NCI-H2029 treated with DMSO at 0.1 percent for 48 hours (cell line): ENCODE measurements at places on chromosomes 6 and 20.

GRCh38 chr20:59902470-59902869 is 31.0 kb downstream of the SYCP2 start:
- DNase-seq, result no peak

- no peak for DNase-seq
These were observed 310.7 kb upstream of the PREP start for GRCh38 chr6:105713474-105714118.

GRCh38 chr20:34104059-34104458 is 8.0 kb downstream of the EIF2S2 start:
- no peak for DNase-seq

DNA sequence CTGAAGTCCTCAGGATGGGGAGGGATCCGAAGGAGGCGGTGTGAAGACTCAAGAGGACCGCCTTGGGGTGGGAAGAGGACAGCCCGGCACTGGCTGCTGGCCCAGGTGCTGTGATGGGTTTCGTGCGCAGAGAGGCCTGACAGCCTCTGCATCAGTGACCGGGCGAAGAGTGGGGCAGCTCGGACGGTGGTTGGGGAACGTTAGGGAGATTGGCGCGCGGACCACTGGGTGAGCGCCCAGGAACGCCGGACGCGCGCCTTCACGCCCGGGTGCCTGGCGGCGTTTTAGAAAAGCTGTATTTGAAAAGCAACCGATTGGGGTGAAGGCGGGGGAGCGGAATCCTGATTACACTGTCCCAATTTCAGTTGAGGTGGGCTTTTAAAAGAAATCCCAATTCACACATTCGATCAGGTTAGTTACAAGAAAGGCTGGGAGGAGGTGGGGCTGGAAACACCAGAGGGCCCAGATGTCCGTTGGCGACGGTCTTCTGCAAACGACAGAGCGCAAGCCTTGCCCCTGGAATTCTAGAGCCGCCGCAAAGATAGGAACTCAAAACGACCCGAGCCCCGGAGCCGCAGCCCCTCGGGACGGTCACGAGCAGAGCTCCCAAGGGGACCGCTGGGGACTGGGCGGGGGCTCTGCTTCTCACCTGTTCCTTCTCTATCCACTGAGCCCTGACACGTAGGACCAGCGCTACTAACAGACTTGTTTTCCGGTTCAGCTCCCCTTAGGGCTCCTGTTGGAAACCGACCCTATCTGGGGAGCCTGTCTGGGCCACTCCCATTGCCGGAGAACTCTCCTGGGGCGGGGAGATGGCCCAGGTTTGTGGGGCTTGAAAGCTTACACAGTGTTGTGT is 8.5 kb upstream of the TRIM40 start:
- no peak for DNase-seq

DNA sequence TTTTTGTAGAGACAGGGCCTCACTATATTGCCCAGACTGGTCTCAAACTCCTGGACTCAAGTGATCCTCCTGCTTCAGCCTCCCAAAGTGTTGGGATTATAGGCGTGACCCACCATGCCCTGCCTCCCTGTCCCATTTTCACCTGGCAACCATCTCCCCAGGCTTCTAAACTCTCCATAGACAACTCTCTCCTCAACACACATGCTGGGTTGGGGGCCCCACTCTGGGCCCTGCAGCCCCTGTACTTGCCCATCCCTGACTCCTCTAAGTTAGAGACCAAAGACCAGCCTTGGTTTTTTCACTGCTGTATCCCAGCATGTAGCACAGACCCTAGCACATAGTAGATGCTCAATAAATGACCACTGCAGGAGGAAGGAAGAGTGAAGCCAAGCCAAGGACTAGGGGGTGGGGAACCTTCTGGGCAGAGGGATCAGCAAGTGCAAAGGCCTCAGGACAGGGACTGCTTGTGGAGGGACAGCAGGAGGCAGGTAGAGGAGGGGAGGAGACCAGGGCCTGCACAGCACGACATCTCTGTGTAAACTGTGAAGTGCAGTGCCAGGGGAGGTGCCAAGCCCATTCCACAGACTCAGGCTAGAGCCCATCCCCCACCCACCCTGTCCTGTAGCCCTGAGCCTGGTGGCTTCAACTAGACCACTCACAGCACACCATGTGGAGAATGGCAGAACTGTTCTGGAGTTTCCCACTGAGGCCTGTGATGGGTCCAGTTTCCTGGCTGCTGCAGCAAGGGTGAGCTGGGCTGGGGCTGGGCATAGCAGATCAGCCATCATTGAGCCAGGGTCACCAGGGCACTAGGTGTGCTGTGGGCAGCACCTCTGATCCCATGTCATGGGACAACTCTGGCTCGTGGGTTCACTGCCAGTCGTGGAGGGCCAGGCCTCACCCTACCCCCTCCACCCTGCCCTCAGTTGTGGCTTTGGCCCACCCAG is 3.4 kb upstream of the SRC start:
- DNase-seq, result no peak

- DNase-seq, result no peak
These were observed 90.8 kb upstream of the AFDN start for GRCh38 chr6:167735951-167736288.

GRCh38 chr6:1777921-1778685 is 168.4 kb downstream of the FOXC1 start:
- no peak for DNase-seq

DNA sequence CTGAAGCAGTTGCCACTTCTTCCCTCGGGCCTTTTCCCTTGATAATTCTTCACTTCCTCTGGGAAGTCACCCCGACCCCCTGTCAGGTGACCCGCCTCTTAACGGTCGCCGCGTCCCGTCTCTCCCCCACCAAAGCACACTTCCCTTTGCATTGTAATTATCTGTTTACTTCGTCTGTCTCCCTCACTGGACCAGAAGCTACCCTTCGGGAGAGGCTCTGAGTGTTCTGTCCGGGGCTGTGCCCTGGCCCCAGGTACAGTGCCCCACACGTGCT is 771 bp upstream of the SNAI1 start:
- DNase-seq, result no peak

DNA sequence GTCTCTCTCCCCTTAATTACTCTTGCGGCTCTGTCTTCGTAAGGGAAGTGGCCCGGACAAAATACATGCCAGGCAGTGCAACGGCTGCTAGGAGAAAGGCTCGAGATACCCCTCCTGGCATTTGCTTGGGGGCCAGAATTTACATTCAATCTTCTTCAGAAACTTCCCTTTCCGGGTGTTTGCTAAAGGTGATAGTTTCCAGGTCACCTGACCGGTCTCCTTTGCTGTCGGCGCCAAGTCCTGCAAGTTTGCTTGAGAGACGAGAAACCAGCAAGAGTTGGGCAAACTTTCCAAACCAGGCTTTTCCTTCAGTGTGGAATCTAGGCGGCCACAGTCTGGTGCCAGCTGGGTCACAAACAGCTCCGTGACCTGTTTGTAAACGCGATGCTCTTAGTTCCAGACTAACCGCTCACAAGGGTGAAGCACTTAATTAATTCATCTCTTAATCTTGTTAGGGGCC is 563 bp upstream of the SRSF3 start:
- DNase-seq, result peak; percentile 71

DNA sequence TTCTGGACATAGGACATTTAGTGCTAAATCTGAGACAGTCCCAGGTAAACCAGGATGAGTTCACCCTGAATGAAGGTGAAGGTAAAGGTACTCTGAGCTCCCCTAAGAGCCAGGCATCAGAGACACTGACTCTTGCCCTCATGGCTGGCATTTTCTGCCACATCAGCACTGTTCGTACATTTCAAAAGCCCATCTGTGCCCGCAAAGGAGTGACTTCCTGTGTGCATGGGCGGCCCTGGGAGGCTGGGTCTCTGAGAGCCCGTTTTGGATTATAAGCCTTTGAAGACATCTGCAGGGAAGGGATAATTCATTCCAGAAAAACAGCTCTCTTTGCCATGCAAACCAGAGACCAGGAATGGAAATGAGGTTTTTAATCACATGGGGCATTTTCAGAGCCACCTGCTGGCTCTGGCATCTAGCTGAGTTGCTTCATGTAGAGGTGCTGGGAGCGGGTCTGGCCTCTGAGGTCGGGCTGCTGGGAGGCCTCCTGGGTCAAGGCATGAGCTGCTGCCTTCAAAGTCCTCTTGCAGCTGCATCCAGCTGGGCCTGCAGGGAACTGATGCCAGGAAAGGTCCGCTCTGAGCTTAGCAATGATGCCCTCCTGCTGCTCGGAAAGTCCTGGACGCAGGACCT is 348.3 kb downstream of the DHX35 start:
- DNase-seq, result no peak

DNA sequence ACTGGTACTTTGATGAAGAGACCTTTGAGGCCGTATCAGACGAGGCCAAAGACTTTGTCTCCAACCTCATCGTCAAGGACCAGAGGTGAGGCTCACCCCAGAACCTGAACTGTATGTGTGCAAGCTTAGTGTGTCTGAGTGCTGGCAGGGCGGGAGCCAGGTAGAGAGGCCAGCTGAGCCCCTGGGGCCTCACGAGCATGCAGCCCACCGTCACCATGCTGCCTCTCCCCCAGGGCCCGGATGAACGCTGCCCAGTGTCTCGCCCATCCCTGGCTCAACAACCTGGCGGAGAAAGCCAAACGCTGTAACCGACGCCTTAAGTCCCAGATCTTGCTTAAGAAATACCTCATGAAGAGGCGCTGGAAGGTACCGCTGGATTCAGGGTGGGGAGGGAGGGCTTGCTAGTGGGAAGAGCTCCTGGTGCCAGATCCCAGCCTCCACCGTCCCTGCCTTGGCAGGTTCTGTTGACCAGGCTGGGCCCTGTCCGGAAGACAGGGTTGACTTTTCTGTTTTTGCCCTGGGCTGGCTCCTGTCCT is 12.7 kb downstream of the MYLK2 start:
- DNase-seq, result no peak

DNA sequence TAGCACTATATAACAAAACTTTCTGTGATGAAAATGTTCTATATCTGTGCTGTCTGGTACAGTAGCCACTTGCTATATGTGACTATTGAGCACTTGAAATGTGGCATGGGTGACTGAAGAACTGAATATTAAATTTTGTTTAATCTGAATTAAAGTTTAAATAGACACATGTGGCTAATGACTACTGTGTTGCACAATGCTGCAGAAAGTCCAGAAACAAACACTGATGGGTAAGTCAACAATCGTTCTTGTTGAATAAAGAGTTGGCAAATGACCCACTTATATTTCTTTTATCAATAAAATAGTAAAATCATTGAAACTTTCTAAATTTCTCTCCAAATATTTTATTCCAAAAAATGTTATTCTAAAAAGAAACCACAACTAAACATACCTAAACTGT is 81.8 kb downstream of the PROKR2 start:
- DNase-seq, result no peak

DNA sequence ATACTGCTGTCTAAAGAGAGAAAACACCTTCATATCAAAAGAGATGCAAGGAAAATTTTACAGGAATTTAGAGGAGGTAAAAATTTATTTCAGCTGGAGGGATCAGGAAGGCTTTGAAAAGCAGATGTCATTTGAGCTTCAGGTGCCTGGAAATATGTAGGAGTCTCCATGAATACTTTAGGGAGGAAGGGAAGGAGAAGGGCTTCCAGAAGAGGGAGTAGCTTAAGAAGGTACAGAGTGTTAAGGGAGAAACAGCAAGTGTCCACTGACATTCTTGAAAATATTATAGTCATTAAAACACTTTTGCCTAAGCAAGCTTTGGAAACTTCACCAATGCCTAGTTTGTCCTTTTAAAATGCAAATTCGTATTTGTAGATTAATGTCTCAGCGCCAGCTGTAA is 27.2 kb downstream of the L3MBTL3 start:
- DNase-seq, result no peak

DNA sequence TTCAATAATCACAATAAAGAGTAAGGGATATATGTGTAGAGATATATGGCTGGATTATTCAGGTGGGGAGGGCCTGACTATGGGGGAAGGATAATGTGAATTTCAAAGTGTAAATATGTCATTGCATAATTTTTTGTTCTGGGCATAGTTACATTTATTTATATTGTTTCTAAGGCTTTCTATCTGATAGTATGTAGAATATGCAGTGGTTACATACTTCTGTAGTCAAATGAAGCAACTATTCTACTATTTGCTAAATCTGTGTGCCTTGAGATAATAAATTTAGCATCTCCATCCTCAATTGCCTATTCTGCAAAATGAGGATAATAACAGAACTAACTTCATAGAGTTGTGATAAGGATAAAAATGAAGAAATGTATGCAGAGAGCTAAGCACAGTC is 359.2 kb downstream of the CDKAL1 start:
- no peak for DNase-seq

DNA sequence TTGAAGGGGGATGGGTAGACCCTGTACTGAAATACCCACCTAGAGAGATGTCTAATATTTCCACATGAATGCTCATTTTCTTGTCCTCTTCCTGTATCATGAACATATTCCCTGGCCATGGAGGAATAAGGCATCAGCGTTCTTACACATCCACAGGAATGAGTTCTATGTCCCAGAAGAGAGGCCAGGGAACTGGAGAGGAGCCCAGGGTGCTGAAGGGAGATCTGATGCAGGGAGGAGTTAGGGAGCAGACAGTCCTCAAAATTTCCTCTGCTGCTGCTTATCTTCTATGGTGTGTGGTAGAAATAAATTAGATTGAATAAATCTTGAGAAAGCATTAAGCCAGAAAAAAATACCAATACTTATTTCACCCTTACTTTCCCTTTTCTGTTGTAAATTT is 295.0 kb downstream of the KCNQ5 start:
- no peak for DNase-seq

- DNase-seq, result no peak
These were observed 85.3 kb upstream of the ZNF184 start for GRCh38 chr6:27558028-27558724.

DNA sequence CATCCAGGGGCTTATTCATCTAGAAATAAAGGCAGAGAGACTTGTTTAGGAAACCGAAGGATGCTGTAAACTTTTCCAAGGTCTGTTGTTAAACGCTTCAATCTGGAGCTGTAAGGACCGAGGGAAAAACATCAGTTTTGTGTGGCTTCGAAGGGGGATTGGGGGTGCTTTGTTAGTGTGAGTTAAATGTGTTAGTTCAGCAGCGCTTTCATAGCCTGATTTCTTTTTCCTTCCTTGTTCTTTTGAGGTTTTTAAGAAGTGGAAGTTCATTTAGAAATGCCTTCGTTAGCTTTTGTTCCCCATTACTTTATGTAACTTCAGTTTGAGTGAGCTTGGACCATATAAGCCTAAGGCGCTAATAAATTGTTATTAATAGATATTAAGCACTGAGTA is 1.5 kb downstream of the ANKS1A start:
- no peak for DNase-seq

- DNase-seq, result no peak
These were observed 447.1 kb downstream of the PREX1 start for GRCh38 chr20:48380661-48381060.

GRCh38 chr20:2230726-2231488 is 64.9 kb upstream of the TGM3 start:
- no peak for DNase-seq

GRCh38 chr6:115969207-115969929 is 91.3 kb downstream of the FRK start:
- no peak for DNase-seq

DNA sequence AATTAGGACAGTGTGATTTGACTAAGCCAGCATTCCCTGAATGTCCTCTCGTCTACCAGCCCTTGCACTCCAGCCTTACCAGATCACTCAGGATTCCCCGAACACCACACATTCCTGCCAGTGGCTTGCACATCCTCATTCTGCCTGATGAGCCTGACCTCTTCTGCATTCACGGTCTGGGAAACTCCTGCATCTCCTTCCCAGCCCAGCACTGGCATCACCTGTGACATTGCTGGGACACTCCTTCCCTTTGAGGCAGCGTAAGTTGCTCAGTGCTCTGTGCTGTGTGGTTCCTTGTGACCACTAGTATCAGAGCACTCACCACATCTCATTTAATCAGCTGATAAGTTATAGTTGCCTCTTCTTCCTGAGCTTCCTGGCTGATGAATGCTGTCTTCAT is 17.3 kb downstream of the NCOA7 start:
- DNase-seq, result no peak

GRCh38 chr20:24627926-24628325 is 158.5 kb downstream of the SYNDIG1 start:
- no peak for DNase-seq

- DNase-seq, result no peak
These were observed 1.1 kb upstream of the BEND6 start for GRCh38 chr6:56953597-56954402.
